ENCODE measurements at places on chromosomes 1 and 21.

GRCh38 chr1:188170411-188170810 lies 1341.7 kb downstream of the PLA2G4A start:
- DNase-seq: no peak

DNA sequence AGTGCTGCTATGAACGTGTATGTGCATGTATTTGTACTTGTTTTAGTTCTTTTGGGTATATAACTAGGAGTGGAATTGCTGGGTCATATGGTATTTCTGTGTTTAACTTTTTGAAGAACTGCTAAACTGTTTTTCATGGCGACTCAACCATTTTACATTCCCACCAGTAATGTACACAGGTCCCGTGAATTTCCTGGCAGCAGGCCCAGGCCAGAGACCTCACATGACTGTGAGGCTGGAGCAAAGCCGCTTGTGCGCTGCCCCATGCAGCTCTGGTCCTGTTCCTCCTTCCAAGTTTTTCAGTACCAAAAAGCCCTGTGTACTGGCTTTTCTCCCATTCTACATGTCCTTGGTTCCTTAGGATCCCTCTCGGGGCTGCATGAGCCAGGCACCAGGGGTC lies 29.6 kb downstream of the ACOT11 start:
- DNase-seq: no peak

GRCh38 chr1:14498839-14499238 lies 99.6 kb upstream of the KAZN start:
- no peak for DNase-seq

GRCh38 chr1:185432948-185433347 lies 115.9 kb upstream of the IVNS1ABP start:
- DNase-seq: no peak

GRCh38 chr1:243452092-243452491 lies 196.3 kb downstream of the SDCCAG8 start:
- DNase-seq: no peak

DNA sequence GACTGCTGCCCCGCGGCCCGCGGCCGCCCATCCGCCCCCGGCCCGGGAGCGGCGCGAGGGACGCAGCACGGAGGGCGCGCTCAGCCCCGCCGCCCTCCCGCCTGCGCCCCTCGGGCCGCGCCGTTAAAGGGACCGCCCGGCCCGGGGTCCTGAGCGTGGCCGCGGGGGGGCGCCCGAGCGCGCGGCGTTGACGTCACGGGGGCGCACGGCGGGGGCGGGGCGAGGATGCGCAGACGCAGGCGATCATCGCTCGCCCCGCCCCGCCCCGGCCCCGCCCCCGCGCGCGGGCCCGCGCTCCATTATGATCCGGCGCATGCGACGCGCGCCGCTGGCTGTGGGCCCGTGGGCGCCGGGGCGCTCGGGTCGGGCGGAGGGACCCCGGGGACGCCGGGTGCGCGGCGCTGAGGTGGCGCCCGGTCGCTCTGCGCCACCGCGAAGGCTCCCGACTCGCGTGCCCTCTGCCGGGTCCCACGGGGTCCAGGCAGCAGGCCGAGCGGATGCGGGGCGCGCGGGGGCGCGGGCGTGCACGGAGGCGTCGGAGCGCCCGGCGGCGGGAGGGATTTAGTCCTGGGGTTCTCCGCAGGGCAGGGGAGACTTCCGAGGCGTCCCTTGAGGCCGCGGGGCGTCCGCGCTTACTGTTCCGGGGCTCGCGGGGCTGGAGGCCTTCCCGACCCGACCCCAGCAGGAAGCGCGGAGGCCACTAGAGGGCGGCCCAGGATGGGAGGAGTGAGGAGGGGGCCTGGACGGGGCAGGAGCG lies at the start of gene DVL1:
Gene DVL1, minus strand, starts transcription at position 163 of the 757 bp plus-strand sequence. CDS start 353 bp downstream, outside the sequence.
- DNase-seq: peak; percentile 38

GRCh38 chr1:20834780-20835179 lies 47.7 kb upstream of the HP1BP3 start:
- no peak for DNase-seq

DNA sequence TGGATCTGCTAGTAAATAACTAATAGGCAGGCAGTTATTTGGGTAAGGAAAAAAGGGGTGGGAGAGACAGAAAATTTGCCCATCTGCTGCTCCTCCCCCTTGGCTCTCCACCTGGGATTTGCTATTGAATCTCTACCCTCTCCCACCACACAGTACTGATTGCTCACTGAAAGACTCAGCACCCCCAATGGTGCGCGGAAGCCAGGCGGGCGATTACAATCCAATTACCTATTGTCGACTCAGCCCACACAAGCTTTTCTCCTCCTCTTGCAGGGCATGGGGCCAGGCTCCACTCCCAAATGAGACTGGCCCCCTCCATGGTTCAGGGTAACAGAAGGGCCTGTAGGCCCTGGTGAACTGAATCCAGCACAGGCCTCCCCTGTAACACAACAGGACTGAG lies 2.7 kb upstream of the HMGN2 start:
- no peak for DNase-seq

- no peak for DNase-seq
These were observed 17.7 kb downstream of the TCHHL1 start for GRCh38 chr1:152071123-152071522.

- no peak for DNase-seq
These were observed 24.1 kb downstream of the SHISA4 start for GRCh38 chr1:201912832-201913231.

GRCh38 chr1:167325151-167325550 lies 104.5 kb downstream of the POU2F1 start:
- no peak for DNase-seq

GRCh38 chr1:92858564-92859399 lies 26.9 kb downstream of the RPL5 start:
- no peak for DNase-seq

GRCh38 chr1:174676856-174677255 lies 229.1 kb downstream of the GPR52 start:
- DNase-seq: no peak

DNA sequence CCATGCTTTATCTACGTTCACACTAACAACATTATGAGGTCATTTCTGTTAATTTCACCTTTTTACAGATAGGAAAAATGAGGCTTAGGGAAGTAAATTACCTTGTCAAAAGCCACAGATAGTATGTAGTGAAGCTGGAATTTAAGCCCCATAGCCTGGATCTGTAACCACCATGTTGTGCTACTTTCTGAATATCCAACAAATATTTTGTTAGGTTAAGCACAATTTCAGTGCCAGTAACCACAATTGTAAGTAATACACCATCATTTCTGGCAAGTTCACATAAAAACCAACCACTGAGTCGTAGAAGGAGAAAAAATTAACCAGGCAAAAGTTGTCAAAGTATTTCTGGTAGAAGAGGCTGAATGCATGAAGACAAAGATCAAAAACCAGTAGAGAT lies 593.1 kb upstream of the CAMK1G start:
- DNase-seq: no peak

DNA sequence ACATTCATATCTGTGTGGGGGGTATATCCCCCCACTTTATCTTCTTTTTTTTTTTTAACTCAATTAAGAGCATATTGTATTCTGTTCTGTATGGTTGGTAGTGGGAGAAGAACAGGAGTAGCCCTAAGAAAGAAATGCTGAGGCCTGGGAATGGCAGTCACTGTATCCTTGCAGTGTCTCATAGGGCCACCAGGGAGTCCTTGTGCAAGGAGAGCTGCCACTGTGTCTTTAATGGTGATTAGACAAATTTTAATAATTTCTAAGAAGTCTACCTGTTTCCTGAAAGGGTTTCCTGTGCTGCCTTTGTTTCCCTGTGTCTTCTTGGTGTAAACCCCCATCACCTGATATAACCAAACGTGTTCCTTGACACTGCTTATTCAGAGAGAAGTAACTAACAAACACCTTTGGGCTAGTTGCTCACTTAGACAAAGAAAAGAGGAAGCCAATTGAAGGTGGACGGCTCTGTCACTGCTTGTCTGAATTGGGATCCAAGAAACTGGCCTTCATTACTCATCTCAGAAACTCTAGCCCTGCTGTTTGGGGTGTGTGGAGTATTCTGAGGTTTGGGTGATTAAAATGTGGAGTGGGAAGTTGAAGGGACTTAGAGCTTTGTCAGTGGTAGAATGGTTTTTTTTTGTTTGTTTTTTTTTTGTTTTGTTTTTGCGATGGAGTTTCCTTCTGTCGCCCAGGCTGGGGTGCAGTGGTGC lies 15.2 kb downstream of the GIPC2 start:
- DNase-seq: no peak

- DNase-seq: no peak
These were observed 104.8 kb downstream of the RGL1 start for GRCh38 chr1:183909672-183910071.

GRCh38 chr1:11725616-11726015 lies 10.3 kb upstream of the AGTRAP start:
- no peak for DNase-seq

DNA sequence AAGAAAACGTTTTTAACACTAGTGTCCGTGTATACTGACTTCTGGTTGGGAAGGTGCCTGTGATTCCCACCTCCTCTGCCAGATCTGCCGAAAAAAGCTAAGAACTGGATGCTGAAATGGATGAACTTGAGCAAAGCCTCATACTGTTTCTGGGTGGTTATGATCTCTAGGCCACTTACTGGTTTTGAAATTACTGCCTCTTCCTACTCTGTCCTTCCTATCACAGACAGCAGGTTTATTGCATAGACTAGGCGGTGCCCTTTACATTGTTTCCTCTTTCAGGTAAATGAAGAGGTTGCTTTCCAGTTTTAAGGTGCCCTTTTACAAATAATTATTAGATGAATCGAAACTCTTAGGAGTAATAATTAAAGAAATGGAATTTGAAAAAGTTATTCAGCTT lies 27.5 kb downstream of the PEX14 start:
- DNase-seq: no peak

DNA sequence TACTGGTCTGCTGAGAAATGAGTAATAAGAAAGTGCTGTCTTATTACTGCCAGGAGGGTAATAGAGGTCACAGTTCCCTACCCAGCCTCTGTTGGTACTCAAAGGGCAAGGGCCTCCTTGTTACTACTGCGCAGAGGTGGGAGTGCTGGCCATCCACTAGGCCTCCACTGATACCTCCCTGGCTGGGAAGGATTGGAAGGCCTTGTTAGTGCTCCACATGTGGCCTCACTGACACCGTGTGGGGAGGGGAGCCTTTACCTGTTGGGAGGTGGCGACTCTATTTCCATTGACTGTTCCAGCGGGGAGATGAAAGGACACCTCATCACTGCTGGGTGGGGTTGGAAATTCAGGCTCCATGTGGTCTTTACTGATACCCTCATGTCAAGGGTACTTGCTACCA lies 57.8 kb upstream of the USP24 start:
- DNase-seq: no peak

- DNase-seq: no peak
These were observed 54.3 kb downstream of the NGF start for GRCh38 chr1:115283681-115284146.

DNA sequence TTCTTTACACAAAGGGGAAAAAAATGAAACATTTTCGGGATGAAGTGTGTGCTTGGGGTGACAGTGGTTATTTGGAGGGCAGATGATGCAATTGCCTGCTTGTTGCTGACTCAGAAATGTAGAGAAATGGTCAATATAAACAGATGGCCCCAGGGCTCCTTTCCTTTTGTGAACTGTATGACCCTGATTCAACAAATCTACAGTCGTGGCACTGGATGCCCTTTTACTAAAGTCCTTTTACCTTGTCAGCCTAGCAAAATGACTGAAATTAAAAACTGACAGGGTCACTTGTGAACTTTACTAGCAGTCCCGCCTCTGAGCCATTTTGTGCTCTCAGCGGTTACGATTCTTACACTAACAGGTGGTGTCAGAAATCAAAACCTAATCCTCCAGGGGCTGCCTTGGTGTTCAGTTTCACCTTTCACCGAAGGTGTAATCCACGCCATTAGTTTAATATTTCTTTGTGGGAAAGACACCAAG lies 49.8 kb downstream of the GREM2 start:
- no peak for DNase-seq

DNA sequence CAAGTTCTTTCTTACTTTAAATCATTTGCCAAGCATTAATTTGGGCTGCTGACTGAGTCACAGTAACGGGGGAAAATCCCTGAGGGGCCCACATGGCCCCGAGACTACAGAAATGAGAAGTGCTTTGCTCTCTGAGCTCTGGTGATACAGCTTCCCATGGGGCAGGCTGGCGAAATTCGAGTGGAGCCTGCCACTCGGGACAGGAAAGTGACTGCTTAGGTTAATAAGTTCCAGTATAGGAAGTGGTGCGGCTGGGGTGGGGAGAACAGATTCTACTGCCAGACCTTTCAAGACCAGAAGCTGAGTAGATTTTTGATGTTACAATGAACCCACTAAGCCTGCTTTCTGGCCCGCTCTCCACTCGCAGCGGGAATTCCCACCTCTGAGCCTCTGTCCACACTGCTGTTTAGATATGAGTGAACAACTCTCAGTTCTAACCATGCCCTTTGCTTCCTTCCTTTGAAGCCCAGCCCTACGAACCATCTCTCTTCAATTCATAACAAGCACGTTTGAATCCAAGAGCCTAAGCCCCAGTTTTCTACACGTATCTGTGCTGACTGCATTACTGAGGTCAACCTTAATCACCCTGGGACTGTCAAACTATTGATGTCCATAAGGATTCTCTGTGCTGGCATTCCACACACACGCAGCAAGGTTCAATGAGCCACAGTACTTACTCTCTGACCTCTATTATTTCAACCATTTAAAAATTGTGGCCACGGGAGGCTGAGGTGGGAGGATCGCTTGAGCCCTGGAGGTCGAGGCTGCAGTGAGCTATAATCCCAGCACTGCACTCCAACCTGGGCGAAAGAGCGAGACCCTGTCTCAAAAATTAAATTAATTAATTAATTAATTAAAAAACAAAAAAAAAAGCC lies 9.6 kb downstream of the ZBTB17 start:
- peak; percentile 41 for DNase-seq

GRCh38 chr1:168714012-168714411 lies 15.0 kb downstream of the DPT start:
- no peak for DNase-seq

- no peak for DNase-seq
These were observed at the start of gene LEMD1 for GRCh38 chr1:205421798-205422197. Gene LEMD1, minus strand, starts transcription at chr1:205422056. Its CDS starts 1,520 bp downstream, at chr1:205420536.

- DNase-seq: no peak
These were observed 403.2 kb downstream of the NCAM2 start for GRCh38 chr21:21401444-21401843.

GRCh38 chr1:36055706-36056105 lies 28.2 kb upstream of the TEKT2 start:
- DNase-seq: no peak

DNA sequence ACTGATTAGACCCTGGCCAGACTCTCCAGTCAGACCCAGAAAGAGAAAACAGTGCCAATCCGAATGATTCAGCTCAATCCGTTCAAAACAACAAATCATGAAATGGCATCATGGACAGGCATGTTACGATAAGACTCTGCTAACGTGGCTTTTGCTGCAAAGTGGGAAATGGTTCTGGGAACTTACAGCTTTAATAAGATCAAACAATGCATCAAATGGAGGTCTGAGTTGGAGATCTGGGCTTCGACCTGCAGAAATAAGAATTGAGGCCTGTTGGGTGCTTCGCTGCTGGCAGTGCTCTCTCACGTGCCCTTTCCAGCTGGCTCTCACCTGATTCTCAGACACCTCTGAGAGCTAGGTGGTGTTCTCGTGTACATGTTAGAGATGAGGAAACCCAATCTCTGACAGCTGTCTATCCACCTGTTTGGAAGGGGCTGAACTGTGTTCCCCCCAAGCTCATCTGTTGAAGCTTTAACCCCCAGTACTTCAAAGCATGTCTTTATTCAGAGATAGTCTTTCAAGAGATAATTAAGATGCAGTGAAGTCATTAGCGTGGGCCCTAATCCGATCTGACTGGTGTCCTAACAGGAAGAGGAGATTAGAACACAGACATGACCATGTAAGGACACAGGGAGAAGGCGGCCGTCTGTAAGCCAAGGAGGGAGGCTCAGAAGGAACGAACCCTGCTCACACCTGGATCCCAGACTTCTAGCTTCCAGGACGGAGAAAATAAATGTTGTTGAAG lies 45.5 kb upstream of the ETS2 start:
- no peak for DNase-seq
